GM12892 (cell line): ENCODE measurements at places on chromosomes 6 and 20.

DNA sequence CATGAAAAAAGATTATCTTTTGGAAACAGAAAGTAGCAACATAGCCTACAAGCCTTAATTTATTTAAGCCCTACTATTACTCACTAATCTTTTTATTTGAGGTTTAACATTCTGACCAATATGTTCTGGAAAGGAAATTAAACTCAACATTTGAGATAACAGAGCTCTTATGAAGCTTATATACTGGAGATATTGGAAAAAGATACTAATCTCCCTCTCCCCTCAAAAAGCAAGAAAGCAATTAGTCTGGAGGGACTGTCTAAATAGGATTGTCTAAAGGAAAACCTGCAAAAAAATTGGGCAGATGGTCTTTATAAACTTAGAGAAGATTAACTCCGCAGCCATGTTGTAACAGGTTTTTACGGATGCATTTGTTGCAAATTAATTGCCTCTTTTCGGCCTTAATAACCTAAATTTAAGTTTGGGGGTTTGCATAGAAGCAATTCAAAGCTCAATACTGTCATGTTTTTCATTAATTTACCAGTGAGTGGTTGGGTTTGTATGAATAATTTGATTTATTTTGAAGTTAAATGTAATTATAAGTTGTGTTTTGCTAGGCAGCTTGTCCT lies 79.1 kb downstream of the SHLD1 start:
- no peak for DNase-seq

DNA sequence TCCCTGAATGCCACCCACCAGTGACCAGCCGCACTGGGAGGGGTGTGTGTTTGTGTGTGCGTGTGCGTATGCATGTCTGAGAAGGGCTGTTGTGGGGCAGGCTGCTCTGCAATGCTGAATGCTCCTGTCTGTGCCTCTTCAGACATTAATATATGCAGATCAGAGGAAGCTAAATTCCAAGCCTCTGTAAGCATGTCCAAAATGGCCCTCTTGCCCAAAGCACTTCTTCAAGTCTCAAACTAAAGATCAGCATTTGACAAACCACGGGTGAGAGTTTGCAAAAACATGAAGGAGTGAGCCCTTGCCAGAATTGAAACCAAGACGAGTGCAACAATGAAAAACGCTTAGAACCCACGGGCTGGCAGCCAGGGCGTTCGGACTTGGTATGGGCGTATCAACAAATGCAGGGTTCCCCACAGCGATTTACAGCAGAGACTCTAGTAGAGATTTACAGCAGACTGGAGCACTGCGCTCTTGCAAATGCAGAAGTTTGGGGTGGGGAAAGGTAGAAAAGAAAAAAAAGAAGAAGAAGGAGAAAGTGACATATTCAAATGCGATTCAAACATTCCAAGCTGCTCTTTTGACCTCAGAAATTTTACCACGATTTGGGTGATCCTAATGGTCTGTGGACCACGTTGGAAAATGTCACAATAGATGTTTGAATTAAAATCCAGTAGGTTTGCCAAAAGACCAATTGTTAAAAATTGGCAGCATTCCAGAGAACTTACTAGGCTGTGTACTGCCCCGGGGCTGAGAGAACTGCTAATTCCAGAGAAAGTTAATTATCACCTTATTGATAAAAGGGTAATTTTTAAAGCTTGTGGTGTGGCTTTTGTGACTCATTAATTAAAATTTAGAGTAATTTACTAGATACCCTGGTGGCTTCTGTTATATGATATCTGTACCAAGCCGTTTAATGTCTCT lies 3.5 kb downstream of the SCML4 start:
- no peak for DNase-seq

GRCh38 chr6:156795825-156796224 lies 18.6 kb downstream of the ARID1B start:
- no peak for DNase-seq

DNA sequence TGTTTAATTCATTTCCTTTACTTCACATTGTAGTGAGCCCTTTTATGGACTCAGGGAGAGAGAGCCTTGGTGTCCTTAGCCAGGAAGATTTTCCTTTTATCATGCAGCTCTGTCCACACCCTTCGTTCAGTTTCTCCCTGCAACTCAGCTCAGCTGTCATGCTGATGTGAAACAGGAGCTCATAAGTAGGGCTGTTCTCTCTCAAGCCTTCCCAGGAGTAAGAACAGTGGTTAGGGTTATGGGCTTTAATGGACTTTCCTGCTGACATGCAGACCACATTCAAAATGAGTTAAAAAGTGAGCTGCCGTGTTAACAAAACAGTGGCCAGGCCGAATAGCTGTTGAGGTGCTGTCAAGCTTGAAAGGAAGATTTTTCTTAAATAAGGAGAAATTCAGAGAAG lies 104.1 kb downstream of the BCKDHB start:
- no peak for DNase-seq

- no peak for DNase-seq
Measured at GRCh38 chr6:148407372-148407771, 64.7 kb downstream of the SASH1 start.

- DNase-seq = no peak
Measured at GRCh38 chr6:40194447-40195170, 260.3 kb upstream of the MOCS1 start.

- DNase-seq = no peak
Measured at GRCh38 chr6:119446609-119447008, 97.0 kb upstream of the MAN1A1 start.

GRCh38 chr20:63782521-63782971 lies 43.0 kb downstream of the SLC2A4RG start:
- DNase-seq = no peak

- no peak for DNase-seq
Measured at GRCh38 chr20:43916881-43917371, 2.3 kb downstream of the TOX2 start.
